ENCODE measurements at places on chromosomes 1 and 21.

DNA sequence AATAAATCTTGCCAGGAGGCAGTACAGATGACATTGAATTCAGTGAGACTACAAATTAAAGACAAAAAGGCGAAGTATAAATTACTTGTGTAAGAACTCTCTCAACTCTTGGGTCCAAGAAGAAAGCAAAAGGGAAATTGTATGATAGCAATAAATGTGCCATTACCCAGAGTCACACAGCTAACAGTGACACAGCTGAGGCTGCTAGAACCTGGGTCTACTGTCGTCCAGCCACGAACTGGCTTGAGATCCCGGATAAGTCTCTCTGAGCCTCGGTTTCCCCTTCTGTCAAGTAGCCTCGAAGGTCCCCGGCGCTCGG, 362 bp upstream of the ROR1 start:
- DNase-seq = peak; percentile 13

GRCh38 chr1:62177621-62178020, 17.0 kb upstream of the L1TD1 start:
- no peak for DNase-seq

- DNase-seq = no peak
Measured at GRCh38 chr1:246768403-246769020, 44.3 kb downstream of the SCCPDH start.

DNA sequence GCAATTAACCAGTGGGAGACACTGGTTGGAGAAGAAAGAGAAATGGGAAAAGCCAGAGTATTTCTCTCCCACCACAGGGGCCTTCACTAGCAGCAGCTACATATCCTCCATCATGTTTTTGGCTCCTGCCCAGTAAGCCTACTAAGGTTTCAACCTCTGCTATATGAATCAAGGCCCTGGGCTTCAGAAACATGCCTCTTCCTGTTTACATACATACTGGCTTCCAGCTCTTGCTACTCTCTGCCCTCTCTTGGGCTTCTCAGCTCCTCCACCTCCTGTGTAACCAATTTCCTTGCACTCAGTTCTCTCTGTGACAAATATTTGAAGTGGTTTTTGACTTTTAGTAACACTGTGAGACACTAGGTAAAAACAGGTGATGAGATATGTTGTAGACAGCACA, 80.8 kb downstream of the LRRC7 start:
- no peak for DNase-seq

GRCh38 chr21:37665230-37666024, 250.8 kb downstream of the KCNJ6 start:
- no peak for DNase-seq

DNA sequence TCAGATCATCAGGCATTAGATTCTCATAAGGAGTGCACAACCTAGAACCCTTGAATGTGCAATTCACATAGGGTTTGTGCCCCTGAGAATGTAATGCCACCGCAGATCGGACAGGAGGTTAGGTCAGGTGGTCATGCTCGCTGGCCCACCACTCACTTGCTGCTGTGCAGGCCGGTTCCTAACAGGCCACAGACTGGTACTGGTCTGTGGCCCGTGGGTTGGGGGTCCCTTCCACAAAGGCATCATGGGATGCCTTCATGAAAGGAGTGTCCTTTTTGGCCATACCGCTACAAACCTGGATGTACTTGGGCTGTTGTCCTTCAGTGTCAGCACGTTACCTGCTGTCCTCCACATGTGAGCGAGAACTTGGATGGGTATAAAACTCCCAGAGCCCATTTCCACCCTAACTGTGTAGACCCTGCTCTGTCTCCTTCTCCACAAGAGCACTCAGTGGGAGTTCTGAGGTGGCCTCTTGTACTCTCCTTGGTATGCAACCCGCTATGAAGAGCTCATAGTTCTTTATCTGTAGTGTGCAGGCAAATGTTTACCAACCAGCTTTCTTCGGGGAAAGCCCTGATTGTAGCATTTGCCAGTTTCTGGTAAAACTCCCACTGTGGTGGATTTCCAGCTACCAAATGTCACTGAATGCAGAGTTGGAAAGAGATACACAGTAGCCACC, 41.7 kb upstream of the SLC19A1 start:
- no peak for DNase-seq

- DNase-seq = no peak
Measured at GRCh38 chr1:181080556-181080955, 7.9 kb upstream of the IER5 start.

DNA sequence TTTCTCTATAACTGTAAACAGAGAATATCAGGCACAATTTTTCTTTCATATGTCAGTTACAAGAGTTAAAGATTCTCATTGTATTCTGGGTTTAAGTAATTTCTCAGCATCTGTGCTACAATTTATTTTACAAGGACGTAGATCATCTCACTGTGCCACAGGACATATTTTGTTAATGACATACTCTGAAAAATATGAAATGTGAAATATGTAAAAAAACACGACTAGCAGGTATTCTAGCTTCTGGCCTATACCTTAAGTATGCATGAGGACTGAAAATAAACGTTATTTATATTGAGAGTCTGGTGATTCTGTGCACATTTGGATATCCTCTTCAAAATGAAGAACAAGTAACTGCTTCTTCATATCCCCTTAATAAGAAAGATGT, 308.8 kb downstream of the BRINP3 start:
- no peak for DNase-seq

GRCh38 chr1:23167353-23168078, 1.1 kb downstream of the LUZP1 start:
- DNase-seq = peak; percentile 41

DNA sequence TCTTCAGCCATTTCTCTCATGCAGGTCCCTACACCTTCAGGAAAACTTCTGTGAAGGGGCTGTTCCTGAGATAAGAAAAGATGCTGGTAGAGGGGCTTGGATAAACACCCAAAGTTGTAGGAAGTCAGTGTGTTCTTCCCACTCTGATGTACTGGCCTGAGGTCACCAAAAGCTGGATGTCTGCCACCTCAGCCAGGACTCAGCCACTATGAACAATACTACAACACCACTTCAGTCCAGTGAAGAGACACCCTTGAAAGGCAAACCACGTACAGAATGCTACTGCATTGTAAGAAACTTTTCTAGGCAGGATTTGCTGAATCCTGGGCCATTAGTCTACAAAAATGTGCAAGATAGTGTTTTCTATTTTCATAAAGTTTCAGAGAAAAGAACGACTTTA, 2.4 kb downstream of the PTPN14 start:
- no peak for DNase-seq

DNA sequence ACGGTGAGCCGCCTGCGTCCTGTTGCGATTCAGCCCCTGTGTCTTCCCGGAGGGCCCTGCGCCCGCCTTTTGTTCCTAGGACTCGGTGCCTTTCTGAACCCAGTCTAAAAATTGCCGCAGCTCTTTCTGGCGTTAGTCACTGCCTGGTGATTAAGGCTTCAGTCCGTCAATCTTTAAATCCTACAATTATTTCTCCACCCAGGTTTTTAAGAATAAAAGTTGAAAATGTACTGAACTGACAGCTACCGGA, 16.2 kb upstream of the PDXK start:
- DNase-seq = no peak

- no peak for DNase-seq
Measured at GRCh38 chr1:29642519-29642918, 406.2 kb downstream of the PTPRU start.

DNA sequence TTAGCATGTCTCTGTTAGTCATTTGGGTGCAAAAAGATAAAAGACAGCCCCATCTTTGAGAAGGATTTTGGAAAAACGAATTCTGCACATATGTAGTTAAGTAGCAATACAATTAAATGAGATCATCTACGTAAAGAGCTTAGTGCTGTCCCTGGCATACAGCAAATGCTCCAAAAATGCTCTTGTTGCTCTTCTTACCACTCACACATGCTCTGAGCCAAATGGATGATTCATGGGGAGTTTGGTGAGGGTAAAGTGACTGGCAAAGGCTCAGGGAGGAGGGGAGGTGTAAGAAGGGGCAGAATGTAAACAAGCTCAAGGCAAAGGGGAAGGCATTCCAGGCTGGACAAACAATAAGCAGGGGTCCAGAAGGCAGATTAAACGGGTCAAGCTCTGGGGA, 191.9 kb downstream of the AK5 start:
- DNase-seq = no peak

- DNase-seq = peak; percentile 87
Measured at GRCh38 chr1:235011599-235012435, 116.8 kb downstream of the TOMM20 start.

GRCh38 chr1:2082064-2082463, 31.9 kb downstream of the PRKCZ start:
- peak; percentile 69 for DNase-seq

DNA sequence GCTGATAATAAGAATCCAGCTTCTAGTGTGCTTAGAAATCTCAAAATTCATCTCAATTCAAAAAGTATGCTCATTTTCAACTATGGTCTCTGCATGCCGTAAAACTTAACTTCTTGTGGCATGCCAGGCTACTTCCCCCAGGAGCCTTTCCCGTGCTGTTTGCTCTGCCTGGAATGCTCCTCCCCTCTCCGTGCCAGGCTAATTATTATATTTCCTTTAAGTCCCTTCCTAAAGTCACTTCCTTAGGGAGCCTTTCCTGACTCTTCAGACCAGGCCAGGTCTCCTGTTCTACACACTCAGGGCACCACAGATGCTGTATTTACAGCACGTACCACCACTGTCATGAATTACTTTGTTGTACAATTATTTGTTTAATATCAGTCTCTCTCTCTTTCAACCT, 67.1 kb upstream of the PPP2R5A start:
- no peak for DNase-seq

GRCh38 chr21:31008355-31008754, 29.9 kb downstream of the KRTAP19-8 start:
- DNase-seq = no peak

DNA sequence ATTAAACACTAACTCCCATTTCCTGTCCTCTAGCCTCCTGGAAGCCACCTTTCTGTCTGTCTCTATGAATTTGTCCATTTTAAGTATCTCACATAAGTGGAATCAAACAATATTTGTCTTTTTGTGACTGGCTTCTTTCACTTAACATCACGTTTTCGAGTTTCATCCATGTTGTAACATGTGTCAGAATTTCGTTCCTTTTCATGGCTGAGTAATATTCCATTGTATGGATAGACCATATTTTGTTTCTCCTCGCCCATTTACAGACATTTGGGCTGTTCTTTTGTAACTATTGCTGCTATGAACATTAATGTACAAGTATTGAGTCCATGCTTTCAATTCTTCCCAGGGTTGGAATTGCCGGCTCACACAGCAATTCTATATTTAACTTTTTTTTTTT, 15.7 kb upstream of the H6PD start:
- DNase-seq = no peak

DNA sequence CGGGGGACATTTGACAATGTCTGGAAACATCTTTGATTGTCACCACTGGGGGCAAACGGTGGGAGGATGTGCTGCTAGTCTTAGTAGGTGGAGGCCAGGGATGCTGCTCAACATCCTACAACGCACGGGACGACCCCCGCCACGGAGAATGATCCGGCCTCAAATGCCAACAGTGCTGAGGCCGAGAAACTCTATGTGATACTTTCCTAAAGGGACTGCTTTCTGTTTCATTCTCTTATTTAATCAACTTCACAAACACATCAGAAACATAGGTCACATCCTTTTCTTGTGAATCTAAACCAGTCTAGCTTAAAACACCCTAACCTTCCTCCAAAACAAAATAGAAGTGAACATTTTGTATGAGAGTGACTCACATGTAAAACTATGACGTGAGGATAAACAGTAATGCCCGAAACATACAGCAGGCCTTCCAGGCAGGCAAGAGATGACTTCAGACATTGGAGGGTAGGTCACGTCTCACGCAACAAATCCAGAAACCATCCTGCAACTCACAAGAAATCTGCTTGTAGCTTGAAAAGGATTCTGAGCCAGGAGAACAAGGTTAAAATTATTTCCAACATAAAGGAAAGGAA, 37.2 kb upstream of the ETS2 start:
- no peak for DNase-seq

GRCh38 chr1:169475806-169476387, 9.8 kb downstream of the SLC19A2 start:
- no peak for DNase-seq

- no peak for DNase-seq
Measured at GRCh38 chr1:101444873-101445618, 208.2 kb downstream of the S1PR1 start.

- DNase-seq = no peak
Measured at GRCh38 chr1:115448282-115449044, 110.4 kb upstream of the NGF start.

GRCh38 chr1:67601539-67601938, 83.5 kb upstream of the GADD45A start:
- DNase-seq = no peak

DNA sequence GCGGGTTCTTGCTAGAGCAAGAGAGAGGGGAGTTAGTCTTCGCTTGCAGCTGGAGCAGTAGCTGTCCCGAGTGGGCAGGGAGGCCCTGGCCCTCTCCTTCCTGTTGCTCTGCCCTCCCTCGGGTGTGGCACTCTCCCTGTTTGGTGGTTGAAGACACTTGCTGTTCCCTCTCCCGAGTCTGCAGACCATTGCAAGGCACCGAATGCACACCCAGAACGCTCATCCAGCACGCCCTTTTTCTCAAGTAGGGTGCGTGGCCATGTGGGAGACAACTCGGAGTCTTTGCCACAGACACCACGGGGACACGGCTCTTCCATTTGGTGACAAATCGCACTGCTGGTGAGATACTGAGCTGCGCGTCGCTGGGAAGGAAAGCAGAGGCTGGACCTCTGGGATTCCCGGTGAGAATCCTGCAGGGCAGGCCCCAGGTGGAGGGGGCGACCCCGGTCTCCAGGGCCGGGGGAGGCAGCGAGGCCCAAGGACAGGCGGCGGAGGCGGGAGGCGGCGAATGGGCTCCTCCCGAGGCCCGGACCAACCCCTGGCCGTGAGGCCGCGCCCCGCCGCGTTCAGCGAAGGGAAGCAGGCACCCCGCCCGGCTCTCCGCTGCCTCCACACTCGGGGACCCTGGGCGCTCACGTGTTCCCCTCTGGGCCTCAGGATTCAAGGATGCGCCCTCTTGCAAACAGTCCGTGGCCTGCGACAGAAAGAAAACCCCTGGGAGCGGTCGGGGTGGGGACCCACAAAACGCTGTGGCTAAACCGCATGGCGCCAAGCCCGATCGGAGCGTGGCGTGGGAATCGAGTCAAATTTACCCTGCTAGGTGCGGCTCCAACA, 10.4 kb upstream of the TMEM200B start:
- no peak for DNase-seq

DNA sequence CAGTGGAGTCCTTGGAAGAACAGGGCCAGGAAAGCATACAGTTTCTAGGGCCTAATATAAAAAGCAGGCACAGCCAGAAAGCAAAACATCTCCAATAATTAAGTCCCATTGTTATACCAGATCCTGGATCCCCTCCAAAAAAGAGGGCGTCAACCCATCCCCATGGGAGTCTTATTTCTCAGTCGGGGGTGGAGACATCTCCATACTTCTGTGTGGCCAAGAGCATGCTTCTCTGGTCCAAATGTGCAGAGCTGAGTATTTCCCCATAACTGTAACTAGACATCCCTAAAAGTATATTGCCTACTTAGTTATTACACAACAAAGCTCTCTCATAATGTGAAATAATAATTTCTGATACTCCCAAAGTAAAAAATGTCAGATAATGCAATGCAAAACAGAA, 104.2 kb upstream of the SOX13 start:
- DNase-seq = no peak

GRCh38 chr1:193654951-193655735, 468.7 kb upstream of the B3GALT2 start:
- DNase-seq = no peak
